Natural killer cell (primary cell): ENCODE measurements at places on chromosomes 12 and 14.

DNA sequence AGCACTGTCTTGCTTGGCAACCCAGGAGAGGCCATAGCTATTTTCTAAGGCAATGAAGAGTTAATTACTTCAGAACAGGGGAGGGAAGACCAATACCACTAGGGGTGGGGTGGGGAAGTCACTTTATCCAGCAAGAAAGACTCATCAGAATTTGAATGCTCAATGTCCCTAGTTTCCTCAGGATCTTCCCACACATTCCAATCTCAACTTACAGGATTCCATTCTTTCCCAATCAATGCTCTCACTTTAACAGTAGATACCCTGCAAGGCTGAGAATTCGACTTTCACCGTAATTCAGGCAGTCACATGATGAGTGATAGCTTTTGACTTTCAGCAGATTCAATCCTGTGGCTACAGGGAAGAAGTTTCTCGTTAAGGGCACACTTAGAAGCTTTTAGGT, 526.6 kb upstream of the SEL1L start:
- H3K36me3 ChIP-seq: no peaks in the 10 kb centered on the region
- H3K27me3 ChIP-seq: no peaks in the 10 kb centered on the region
- H3K4me3 ChIP-seq: no peak overlapping the region
- DNase-seq: no peak

DNA sequence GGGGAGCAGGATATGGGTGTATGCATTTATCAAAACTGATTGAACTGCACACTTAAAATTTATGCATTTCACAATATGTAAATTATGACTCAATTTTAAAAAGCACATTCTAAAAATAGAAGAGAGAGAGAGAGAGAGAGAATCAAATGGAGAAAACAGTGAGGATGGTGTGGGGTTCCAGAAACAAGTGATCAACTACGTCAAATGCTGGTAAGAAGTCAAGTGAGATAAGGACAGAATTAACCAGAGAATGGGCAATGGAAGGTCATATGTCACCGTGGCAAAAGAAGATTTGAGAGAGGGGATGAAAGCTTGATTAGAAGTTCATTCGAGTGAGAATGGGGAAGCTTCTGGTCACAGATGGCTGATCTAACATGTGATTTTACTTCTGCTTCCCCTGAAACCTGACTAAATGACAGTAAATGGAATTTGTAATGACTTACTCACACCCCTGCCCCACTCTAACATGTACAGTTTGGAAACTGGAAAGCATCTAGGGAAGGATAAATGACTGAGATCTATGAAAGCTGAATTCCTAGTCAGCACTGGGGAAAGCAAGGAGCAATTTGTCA, 276.5 kb upstream of the AMIGO2 start:
- H3K27ac ChIP-seq: peak overlapping the region; percentile 79
- H3K4me3 ChIP-seq: no peak overlapping the region
- H3K4me1 ChIP-seq: peaks cover 14% of the 10 kb centered on the region

DNA sequence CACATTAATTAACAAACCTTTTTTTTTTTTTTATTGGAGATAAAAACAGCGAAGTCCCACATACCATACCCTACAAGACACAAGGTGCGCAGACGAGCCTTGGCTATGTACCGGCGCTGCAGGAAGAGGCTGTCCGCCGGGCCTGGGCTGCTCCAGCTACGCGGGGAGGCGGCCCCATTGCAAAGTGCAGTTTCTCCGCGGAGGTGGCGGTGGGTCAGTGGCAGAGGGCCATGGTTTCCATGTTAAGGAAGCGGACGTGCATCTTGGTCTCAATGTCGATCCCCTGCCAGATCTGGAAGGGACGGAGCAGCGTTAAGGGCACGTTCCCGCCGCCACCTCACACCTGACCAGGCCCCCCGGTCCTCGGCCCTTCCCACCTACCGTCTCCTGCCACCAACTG, 60.3 kb downstream of the TESC start:
- H3K4me3 ChIP-seq: no peak overlapping the region
- no peaks in the 10 kb centered on the region for H3K4me1 ChIP-seq
- H3K27me3 ChIP-seq: no peaks in the 10 kb centered on the region
- H3K27ac ChIP-seq: no peak overlapping the region
- H3K36me3 ChIP-seq: no peaks in the 10 kb centered on the region
- DNase-seq: no peak

DNA sequence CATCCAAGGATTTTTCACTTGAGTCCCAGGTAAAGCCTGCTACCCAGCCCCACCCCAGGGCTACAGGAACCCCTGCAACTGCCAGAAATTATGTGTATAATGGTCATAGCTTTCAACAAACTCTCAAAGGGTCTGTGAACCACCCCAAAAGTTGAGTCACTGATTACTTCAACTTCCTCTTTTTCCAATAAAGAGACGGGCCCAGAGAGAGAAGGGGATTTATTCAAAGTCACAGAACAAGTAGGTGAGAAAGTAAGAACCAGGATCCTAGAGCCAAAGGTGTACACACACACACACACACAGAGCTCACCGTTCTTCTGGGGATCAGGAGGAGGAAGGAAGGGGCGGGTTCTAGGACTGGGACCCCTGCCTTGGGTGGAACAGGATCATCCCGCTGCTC, 4.8 kb upstream of the ITPK1 start:
- no peaks in the 10 kb centered on the region for H3K27me3 ChIP-seq
- no peaks in the 10 kb centered on the region for H3K36me3 ChIP-seq
- no peak overlapping the region for H3K4me3 ChIP-seq

GRCh38 chr12:132529906-132530305, 40.0 kb downstream of the FBRSL1 start:
- H3K27ac ChIP-seq: no peak overlapping the region
- no peak overlapping the region for H3K4me3 ChIP-seq
- no peaks in the 10 kb centered on the region for H3K36me3 ChIP-seq
- H3K4me1 ChIP-seq: no peaks in the 10 kb centered on the region
- DNase-seq: no peak
- no peaks in the 10 kb centered on the region for H3K27me3 ChIP-seq

DNA sequence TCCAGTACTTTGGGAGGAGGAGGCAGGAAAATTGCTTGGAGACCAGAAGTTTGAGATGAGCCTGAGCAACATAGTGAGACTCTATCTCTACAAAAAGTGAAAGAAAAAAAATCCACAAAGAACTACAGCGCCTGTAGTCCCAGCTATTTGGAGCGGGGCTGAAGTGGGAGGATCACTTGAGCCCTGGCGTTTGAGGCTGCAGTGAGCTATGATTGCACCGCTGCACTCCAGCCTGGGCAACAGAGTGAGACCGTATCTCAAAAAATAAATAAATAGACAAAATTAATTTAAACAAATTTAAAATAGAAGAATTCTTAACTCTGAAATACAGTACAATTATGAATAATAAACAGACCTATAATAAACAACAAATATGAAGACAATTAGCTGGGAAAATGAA, 40.9 kb downstream of the ATL1 start:
- H3K4me1 ChIP-seq: no peaks in the 10 kb centered on the region
- no peak overlapping the region for H3K4me3 ChIP-seq
- no peak overlapping the region for H3K27ac ChIP-seq
- no peaks in the 10 kb centered on the region for H3K27me3 ChIP-seq
- no peaks in the 10 kb centered on the region for H3K36me3 ChIP-seq

GRCh38 chr14:100325958-100326357, 2.8 kb downstream of the SLC25A47 start:
- H3K27ac ChIP-seq: no peak overlapping the region
- H3K4me3 ChIP-seq: no peak overlapping the region
- no peaks in the 10 kb centered on the region for H3K36me3 ChIP-seq
- DNase-seq: no peak
